Hematopoietic multipotent progenitor cell treated with erythropoietin and hydrocortisone succinate and interleukin-3 and kit ligand, for 6 days (in vitro differentiated cells): ENCODE measurements at places on chromosomes 11 and 22.
A peak's percentile ranks its signal among the peaks of the same experiment; 100 is the strongest.

DNA sequence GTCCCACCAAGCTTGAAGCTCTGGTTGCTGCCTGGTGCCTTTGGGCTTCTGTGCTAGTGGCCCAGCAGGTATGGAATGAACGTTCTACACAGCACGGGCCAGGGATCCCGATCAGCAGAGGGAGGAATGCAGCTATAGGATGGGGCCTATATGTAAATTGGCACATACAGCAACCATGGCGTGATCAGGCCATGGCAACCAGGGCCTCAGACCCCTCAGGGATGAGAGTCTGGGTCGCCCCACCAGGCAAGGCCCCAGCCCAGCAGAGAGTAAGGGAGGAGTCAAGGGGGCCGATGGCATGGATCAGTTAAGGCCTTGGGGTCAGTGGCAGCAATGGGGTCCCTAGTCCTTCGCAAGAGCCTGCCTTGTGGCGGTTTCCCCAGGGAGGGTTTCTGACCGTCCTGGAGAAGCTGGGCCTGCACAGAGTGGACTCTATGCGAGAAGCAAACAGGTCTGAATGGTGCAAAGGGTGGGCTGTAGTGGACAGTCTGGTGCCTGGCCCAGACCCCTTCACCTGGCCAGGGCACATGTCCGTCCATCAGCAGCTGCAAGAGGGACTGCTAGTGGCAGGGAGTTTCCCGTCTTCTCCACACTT lies 98.6 kb downstream of the RPS6KA4 start:
- no peak for DNase-seq

DNA sequence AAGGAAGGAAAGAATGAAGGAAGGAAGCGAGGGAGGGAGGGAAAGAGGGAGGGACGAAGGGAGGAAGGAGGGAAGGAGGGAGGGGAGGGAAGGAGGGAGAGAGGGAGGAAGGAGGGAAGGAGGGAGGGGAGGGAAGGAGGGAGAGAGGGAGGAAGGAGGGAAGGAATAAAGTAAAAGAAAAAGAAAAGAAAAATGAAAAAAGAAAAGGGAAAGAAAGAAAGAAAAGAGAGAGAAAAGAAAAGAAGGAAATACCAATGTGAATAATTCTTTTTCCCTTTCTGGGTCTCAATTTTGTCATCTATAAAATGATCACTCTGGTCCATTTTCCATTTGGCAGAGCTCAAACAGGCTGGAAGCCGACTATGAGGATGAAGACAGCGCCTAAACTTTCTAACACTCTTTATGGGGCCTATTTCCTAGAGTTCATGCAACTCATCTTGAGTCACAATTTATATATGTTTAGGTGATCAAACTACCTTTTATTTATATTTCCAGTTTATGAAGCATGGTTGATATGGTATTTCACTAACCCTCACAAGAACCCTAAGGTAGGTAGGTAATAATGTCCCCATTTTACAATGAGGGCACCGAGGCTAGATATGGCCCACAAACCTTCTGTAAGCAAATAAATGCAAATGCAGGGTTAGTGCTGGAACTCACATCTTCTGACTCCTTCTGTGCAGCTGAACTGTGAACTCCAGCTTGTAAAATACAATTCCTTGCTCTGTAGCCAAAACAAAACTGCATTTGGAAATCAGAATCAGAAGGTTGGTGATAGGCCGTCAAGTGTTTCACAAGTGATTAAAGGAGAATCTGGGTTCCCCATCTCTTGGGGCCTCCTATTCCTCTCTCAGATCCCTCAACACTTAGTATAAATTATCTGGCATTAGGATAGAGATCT lies 434.3 kb downstream of the ETS1 start:
- no peak for DNase-seq

DNA sequence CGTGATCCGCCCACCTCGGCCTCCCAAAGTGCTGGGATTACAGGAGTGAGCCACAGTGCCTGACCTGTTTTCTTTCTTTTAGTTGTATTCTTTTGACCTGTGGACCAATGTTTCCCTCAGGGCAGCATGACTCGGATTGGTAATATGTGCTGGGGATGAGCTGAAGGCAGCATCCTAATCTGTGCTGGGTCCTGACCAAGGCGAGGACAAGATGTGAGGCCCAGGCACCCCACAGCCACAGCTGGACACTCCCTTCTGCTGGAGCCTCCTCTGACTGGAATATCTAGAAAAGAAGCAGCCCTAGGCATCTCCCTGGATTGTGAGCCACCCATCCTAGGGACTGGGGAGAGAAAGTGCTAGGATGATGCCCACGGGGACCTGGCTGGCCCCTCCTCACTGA lies 105.4 kb downstream of the PDE2A start:
- no peak for DNase-seq

DNA sequence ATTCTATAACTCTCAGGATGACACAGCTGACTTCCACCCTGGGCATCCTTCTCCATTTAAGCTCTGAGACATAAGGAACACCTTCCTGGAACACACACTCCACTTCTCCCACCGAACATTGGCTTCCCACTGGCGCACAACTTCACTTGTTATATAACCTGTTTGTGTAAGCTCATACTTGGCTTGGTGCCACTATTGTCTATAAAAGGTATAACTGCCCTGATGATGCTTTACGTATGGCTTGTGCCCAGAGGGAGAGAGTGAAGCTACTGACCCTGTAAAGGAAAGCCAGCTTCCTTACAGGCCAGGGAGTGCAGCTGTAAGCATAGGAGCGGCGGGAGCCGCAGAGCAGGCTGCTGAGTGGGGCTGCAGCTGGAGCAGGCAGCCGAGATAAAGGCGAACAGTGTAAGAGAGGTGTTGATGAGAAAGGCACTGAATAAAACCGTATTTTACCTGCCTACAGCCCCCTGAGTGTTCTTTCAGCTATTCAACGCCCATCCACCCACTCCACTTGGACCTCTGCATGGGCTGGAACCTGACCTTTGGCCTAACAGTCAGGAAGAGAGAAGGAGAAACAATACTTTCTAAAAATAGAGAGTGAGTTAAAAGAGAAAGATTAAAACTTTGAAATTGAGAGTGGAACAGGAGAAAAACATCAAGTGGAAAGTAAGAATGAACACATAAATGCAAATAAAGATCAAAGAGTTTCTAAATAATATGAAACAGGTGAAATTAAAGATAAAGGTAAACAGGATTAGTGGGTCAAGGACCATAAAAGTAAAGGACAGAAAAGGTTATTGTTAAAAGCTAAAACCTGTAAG lies 252.1 kb upstream of the ARHGAP42 start:
- no peak for DNase-seq

DNA sequence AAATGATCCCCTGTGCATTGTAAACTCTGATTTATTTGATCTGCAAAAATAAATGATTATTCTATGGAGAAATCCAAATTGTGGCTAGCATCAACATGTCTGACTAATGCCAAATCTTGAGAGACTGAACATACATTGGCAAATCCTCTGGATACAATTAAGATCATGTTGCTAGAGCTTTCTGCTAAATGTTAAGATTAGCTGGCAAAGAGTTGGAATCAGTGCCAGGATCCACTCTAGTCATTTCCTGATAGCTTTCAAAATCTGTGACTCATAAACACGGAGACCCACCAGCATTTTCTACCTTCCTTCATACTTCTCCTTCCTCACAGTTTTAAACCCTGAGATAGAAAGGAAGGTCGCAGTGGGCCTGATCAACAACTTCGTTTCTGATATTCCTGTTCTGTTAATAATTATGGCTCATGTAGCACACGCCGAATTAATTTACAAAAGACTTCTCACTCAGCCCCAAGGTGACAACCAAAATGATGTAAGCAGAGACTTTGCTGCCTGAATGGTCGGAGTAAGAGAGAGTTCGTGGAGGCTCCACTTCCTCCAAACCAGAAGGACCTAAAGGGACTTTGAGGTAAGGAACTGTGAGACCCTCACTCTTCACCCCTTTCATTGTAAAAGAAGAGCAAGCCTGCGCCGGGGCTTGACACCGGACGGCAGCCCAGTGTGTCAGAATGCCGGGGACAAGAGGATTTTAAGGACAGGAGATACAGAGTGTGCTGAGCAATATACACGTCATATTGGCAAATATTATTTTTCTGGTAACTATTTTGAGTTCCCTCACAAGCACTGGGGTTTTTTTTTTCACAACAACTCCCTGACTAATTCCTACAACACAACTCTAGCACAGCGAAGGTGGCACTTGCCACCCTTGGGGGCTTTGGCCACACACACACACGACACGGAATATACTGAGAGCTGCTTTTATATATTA lies 42.0 kb downstream of the SERPINH1 start:
- DNase-seq = no peak

GRCh38 chr11:119421351-119421750 lies 1.6 kb downstream of the THY1 start:
- DNase-seq = no peak

DNA sequence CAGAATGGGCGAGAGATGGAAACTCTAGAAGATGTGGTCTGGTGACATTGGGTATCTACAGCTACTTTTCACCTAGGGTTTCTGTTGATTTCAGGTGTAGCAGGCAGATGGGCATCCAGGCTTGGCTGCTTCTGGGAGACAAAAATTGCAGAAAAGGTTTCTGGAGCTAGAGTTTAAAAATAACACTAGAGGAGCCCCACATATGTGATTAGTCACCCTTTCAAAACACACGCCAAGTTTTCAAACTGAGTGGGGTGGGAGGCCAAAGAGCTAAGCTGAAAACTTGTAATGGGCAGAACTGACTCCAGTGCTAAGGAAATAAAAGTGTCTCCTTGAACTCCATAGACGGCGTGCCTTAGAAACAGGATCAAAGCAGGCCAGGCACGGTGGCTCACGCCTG lies 80.8 kb downstream of the GRK3 start:
- DNase-seq = no peak

GRCh38 chr11:68142028-68142412 lies 20.8 kb upstream of the CHKA start:
- peak; percentile 91 for DNase-seq

- no peak for DNase-seq
Observed at GRCh38 chr22:47940211-47940610, 1177.8 kb downstream of the TBC1D22A start.

DNA sequence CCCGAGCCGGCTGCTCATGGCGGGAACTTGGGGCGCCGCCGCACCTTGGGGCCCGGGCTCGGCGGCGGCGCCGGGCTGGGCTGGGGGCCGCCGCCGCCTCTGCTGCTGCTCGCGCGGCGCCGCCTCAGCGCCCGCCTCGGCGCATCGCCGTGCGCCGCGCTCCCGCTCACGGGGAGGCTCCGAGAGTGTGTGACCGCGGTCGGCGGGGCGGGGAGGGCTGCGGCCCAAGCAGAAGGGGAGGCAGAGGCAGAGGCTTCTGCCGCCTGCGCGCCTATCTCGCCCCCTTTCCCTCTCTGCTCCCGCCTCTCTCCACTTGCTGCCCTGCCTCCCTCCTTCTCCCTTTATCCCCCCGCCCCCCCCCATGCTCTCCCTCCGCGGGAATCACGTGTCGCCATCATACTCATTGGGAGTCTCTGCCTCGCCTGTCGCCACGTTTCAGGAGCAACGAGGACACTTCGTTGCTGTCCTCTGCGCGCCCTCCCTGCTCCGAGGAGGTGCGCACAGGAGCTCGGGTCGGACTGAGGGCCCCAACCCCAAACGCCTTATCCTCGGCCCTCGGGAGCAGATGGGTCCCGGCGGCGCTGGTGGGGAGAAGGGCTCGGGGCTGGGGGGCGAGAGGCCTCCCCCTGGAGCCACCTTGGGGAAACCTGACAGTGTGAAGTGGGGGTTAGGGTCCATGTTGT lies at the start of gene GUCY1A2:
Gene GUCY1A2, minus strand, starts transcription at position 258 of the 683 bp plus-strand sequence. CDS start 421 bp downstream, outside the sequence.
- DNase-seq = peak; percentile 1

DNA sequence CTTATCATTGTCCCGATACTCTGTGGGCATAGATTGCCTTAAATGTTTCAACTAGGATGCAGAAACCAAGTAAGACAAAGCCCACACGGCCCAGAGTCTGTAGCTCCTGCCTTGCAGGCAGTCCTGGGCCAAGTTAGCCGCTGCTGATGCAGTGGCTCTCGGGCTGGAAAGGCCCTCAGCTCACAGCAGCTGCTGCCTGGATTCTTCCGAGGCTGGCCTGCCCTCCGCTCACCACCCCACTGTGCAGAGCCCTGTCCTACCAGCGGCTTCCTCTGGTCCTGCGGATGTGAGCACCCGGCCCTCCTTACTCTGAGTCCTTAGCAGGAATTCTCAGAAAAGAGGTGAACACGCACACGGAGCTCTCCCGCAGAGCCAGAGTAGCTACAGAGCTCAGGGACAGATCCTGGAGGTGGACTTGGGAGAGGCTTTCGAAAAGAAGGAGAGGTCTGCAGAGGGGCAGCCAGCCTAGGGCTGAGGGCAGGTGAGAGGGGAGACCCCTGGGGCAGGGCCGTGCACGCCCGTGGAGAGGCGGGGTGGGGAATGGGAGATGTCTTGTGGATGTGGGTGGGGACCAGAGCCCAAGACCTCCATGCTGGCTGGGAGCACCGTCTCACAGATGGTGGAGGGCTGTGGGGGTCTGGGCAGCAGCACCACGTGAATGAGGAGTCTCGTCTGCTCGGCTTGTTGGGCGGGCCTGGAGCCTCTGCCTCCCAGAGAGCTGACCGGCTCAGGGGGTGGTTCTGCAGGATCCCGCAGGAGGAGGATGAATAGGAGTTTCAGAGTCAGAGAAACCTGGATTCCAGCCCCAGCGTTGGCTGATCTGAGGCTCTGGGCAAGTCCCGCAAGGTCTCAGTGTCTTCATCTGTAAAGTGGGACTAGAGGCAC lies 117.4 kb upstream of the B3GAT1 start:
- no peak for DNase-seq

DNA sequence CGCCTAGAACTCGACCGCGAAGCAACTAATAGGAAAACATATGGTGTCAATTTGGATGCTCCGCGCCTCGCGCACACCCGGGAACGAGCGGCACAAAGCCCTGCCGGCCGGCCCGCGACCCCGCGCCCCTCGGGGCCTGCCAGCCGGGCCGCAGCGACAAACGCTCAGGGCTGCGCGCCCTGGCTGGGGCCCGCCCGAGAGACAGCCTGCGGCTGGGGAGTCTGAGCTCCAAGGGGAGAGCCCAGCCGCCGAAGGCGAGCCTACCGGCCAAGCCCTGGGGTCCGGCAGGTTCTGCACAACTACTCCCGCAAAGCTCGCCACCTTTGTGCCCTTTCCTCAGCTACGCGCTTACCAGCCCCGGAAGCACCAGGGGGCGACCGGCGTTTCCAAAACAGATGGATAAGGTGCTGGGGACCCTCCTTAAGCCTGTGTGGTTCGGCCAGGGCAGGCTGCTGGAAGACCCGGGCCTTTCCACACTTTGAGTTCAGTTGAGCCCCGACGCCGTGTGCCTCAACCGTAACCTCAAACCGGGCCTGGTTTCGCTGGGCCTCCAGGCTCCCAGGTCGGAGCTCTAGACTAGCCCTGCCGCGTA lies 6.0 kb downstream of the PAX6 start:
- no peak for DNase-seq
